ENCODE measurements at places on chromosomes 6 and 20.

DNA sequence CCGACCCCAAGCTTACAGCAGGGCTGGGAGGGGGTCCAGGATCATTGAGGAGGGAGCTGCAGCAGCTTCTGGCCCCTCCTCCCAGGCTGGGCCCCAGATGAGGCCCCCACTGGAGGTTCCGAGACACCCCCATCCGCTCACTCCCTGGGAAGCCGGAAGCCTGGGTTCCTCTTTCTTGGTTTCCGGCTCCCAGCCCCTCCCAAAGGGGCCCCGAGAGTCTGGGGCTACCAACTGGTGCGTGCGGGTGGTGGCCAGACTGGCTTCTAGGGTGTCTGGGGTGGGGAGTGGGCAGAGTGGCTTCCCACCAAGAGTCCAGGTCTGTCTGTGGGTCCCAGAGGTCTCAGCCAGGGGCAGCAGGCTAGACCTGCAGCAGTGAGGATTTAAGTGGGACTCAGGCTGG is 2.2 kb downstream of the RGS19 start:
- no peak for DNase-seq

GRCh38 chr6:44257753-44258324 is 511 bp upstream of the SLC35B2 start:
- DNase-seq, result no peak

DNA sequence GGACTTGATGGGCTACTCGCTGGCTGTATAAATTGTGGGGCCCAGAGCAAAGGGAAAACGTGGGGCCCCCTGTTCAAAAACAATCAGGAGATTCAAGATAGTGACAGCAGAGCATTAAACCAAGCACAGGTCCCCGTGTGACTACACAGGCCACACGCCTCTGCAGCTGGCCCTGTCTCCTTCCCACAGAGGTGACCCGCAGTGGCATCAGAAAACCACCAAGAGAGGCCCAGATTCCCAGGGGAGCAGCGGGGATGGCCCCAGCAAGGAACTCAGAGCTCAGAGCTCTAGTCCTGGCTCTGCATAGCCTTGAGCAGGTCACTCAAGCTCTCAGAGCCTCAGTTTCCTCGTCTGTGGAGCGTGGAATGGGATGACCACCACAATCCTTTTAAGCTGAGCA is 57.6 kb downstream of the CPNE5 start:
- DNase-seq, result no peak

GRCh38 chr6:87333591-87334181 is 4.6 kb upstream of the GJB7 start:
- no peak for DNase-seq

- no peak for DNase-seq
Observed at GRCh38 chr6:109514946-109515345, 31.9 kb upstream of the ZBTB24 start.

- DNase-seq, result no peak
Observed at GRCh38 chr20:517221-517620, 26.4 kb downstream of the CSNK2A1 start.

- DNase-seq, result no peak
Observed at GRCh38 chr20:11652128-11652527, 265.6 kb upstream of the BTBD3 start.

DNA sequence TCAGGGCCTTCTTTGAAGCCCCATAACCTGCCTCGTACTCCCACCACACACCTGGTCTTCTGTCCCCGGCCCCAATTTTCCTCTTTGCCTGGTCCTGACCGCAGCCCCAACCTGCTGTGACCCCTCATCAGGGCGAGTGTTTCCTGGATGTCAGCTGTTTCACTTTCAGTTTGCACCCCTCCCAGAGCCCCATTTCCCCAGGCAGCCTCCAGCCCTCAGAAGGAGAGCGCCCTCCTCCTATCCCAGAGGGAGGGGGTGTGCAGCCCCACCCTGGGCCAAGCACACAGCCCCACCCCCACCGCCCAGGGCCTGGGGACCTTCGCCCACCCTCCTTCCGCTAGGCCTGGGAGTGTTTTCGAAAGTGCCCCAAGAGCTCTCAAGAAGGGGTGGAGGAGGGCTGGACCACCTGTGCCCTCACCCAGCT is 1.5 kb downstream of the BAK1 start:
- DNase-seq, result no peak

GRCh38 chr6:132663661-132664060 is 4.7 kb upstream of the TAAR1 start:
- no peak for DNase-seq

DNA sequence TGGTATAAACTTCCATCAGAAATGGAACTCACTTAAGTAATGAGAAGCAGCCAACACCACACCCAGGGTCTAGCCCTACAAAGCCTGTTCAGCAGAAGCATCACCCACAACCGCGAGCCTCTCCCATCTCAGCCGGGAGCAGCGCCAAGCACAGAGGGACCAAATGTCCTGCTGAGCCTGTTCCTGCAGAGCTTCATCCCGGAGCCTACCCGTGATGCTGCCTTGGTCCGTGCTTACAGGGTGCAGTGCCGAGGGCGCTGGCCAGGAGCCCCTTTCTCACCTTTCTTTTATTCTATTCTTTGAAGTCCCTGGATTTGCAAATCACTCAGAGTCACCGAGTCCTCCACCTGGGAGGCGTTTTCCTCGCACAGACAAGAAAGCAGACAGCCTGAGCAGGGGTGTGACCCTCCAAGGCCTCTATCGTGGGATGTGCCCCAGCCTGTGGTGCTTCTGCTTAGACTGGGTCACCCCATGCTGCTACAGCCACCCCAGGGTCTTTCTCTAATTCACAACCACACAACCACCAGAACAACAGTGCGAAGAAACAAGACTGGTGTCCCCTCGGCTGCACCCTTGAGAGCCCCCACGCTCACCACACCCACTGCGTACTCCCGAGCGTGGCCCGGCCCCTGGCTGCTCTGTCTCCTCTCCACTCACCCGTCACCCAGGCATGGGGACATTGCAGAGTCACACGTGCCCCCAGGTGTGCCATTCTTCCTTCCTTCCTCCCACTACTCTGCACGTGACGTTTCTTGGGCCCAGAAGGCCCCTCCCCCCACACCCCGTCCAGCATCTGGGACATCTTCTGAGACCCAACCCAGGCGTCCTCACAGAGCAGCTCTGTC is 92.2 kb upstream of the MPC1 start:
- DNase-seq, result no peak

- no peak for DNase-seq
Observed at GRCh38 chr6:5813625-5814027, 193.1 kb downstream of the NRN1 start.

DNA sequence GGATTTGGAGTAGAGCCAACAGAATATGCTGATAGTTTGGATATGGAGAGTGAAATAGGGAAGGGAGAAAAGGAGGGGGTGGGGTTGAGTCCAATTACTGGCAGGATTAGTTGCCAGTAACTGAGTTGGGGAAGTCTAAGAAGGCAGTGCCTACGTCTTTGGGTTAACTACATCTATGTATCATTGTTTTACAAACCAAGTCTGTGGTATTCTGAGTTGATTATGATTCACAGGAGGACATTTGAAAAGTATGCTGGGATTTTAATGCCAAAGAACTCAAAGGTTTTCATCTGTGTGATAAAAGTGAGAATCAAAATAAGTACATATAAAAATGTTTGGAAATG is 14.7 kb downstream of the DSE start:
- DNase-seq, result no peak

DNA sequence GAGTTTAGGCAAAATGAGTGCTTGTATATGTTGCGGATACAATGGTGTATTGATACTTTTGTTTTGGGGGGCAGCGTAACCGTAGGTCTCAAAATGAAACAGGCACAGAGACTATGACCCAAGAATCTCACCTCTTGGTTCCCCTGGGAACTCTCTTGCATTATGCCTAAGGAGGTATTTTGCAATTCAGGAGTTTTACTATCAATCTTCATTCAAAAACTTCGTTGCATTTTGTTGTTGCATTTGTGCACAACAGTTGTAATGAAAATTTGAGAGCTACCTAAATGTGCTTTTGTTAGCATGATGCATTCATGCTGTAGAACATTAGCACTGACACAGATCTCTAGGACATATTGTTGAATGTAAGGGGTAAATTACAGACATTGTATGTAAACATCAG is 18.2 kb downstream of the VTA1 start:
- no peak for DNase-seq

DNA sequence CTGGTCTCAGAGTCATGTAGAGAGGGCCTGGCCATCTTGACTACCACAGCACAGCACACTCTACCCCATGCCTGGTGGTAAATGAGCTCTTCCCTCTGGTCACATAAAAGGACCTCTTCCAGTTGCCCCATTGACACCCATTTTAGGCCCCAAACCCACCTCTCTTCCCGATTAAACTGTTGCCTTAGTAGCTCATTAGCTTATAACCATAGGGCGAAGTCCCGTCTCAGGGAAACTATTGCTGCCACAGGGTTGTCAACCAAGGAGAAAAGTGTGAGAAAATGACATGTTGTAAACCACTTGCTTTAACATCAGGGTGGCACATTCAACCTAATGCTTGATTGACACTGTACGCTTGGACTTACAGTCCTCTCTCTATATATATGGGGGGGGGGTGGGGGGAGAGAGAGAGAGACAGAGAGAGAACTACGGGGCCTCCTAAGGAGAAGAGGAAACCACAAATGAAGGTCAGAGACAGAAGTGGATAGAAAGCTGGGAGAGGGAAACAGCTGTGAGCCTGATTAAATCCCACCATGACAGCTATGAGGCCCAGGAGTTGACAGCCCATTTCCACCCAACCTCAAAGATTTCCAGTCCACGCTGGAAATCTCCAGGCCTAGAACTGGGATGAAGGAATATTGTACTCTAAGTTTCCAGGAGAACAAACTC is 14.9 kb upstream of the BTN1A1 start:
- no peak for DNase-seq

DNA sequence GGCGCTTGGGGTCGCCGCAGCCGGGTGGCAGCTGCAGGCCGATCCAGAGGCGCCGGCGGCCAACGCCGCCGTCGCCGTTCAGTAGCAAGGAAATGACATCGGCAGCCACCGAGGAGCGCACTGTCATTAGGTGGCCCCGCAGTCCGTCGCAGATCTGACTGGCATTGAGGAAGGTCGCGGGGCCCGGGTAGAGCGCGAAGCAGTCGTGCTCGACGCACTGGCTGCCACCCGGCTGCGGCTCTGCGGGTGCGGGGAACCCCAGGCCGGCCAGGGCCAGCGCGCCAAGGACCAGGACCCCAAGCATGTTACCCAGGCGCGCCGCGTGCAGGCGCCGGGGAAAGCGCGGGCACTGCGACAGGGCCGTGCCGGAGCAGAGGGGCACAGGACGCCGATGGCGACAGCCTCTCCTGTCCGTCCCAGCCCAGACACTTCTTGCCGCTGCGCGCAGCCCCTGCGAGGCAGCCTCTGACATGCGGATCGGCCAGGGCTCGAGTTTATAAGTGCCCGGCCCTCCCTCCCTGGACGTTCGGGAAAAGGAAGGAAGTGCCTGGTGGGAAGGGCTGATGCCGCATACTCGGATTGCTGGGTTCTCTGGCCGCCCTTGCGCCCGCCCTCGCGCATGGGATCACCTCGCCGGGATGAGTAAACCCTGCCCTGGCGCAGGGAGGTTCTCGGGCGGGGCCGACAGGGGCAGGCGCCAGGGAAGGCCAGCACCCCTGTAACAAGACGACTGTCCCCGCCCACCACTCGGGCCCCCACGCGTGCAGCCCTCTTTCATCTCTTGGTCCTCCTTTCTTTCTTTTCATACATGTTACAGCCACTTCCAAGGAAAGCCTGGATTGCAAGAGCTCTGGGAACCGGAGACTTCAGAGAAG is at the start of gene THBD:
THBD (minus strand) TSS at position 472 of the 875 bp plus-strand sequence; CDS start at position 304, 168 bp downstream.
- DNase-seq, result no peak

DNA sequence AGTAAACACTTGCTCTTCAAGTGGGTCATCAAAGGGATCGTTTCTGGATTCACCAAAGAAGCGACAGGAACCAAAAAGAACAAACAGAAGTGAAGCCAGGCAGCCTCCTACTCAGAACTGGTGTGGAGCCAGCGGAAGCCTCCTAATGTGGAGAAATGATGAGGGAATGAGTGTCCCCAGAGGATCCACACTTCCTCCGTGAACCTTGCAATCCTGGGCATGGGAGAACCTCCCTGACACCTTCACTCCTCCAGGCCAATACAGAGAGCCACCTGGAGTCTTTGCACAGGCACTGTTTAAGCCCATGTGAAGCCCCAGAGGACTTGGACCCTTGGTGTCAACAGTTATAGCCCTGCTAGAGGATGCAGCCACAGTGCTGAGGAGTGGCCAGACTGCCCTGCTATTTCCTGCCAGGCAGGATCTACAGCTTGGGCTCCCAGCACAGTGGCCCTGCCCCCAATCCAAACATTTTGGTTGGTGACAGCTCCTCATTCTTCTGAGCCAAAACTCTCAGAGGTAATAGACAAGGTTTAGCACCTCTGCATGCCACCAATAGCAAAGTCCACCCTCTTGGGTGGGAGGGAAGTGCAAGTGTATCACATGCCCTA is 23.2 kb upstream of the SERINC1 start:
- DNase-seq, result no peak

GRCh38 chr6:134830194-134830593 is 119.7 kb downstream of the ALDH8A1 start:
- no peak for DNase-seq

DNA sequence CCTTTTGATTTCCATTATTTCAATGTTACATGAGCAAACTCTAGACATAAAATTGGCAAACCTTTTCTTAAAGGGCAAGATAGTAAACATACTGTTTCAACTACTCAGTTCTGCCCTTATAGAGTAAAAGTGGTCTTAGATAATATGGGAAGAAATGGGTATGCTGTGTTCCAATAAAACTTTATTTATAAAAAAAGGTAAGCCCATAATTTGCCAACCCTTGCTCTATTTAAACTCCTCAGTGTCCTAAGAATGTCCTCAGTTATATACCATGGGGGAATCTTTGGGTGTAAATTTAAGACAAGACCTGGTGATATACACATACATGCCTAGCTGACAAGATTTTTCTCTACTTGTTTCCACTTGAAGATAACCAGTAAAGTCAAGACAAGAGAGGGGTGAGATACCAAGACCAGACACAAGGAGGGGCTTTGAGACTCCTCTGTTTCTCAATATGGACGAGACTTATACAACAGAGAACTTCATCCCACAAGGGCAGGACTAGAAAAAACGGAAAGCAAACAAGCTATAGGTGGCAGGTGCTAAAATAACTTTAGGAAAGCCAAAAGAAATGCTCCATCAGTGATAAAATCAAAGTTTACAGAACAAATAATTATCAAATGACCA is 10.5 kb downstream of the SNX3 start:
- no peak for DNase-seq

- DNase-seq, result no peak
Observed at GRCh38 chr20:1423625-1424106, 30.8 kb upstream of the FKBP1A start.

- DNase-seq, result no peak
Observed at GRCh38 chr6:143034689-143035334, 25.9 kb upstream of the AIG1 start.
